Lung (tissue), 17 donors: ENCODE measurements at places on chromosomes 4 and X.

GRCh38 chr4:150336676-150337412, 245.1 kb upstream of the MAB21L2 start:
- DNase-seq: no peak

DNA sequence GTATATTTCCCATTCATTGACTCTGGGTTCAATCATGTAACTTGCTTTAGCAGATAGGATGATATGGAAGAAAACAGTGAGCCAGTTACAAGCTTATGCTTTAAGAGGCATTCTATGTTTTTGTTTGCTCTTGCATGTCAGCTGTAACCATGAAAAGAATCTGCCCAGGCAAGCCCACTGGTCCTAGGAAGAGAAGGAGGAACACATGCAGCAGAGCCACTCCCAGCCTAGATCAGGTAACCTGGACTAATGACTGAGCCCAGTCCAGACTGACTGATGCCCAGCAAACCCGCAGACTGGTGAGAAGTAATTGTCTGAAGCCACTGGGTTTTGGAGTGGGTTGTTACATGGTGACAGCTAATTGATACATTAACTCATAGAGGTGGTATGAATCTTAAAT, 167.9 kb downstream of the COL4A6 start:
- no peak for DNase-seq

GRCh38 chr4:76301068-76301774, 5.3 kb upstream of the STBD1 start:
- no peak for DNase-seq

DNA sequence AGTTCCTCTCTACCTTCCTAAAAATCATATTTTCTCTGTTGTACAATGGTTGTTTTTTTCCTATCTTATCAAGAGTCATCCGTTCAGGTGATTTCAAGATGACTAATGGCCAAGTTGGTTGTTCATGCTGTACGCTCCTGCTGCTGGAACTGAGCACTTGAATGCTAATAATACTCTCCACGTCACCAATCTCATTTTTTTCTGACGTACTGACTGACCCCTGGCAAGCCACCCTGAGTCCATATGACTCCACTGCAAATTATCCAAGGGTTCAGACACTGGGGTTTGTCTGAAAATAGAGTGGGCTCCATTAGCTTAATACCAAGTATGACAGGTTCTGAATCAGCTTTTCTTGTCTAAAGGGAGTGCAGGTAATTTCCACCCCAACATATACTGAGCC, 21.1 kb upstream of the GPR50 start:
- no peak for DNase-seq

DNA sequence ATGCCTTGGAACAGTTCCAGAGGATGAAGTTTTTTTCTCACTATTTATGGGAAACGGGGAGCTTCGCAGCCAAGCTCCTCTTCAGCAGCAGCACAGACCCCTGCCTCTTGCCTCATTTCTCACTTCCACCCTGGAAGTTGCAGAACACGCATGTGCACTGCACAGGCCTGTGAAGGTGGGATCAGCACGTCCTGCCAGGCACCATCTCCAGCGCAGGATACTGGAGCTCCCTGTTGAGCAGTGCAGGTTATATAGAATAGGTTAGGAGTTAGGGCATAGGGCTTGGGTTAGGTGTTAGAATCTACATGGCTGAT, 110.1 kb upstream of the CENPE start:
- DNase-seq: peak; percentile 34

- no peak for DNase-seq
Measured at GRCh38 chr4:4923201-4923600, 63.7 kb downstream of the MSX1 start.

DNA sequence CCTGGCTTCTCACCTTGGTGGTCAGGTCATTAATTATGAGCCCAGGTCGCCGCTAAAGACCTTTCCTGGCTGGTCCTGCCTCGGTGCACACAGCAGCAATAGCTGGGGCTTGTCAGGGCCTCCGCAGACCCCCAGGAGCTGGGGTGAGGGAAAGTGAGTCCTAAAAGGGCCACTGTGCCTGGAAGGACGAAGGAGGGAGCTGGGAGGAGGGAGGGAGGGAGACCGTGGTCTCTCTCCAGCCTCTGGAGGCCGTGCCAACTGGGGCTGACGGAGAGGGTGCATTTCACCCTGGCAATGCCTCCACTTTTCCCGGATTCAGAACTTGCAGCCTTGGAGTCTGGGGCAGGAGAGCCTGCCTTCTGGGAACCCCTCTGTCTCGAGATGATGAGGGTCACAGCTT, 60.4 kb downstream of the CRLF2 start:
- DNase-seq: no peak

- DNase-seq: no peak
Measured at GRCh38 chr4:111937368-111937767, 207.9 kb upstream of the FAM241A start.

DNA sequence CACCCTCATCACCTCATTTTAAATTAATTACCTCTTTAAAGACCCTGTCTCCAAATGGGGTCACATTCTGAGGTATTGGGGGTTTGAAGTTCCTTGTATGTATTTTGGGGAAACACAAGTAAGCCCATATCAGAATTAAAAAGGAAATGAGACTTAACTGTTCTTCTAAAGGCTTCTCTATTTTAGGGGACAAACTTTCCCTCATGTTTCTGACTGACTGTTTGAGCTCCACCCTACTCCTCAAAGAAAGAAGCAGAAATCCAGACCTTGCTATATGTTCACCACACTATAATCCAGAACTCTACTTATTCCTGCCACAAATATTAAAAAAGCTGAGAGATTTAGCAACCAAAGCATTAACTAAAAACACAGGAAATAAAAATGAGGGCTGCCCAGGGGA, 258.8 kb downstream of the ARHGAP24 start:
- no peak for DNase-seq

- DNase-seq: no peak
Measured at GRCh38 chr4:10750714-10751113, 66.1 kb upstream of the CLNK start.

DNA sequence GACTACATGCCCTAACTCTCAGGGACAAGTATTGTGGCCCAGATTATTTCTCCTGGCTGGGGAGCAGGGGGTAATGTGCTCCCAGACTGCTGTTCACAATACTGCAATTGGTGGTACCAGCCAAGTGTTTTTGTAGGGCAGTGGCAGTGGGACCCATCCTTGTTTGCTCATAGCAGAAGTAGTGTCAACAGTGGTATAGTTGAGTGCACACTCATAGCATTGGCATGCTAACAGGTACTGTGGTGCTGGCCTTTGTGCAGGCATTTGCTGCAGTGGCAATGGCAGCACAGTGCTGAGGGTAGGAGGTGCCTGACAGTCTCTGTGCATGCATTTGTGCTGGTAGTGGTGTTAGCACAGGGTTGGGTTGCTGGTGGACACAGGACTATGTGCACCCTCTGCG, 995.0 kb downstream of the SH3BGRL start:
- DNase-seq: no peak

- no peak for DNase-seq
Measured at GRCh38 chr4:25743971-25744370, 88.3 kb downstream of the SLC34A2 start.

DNA sequence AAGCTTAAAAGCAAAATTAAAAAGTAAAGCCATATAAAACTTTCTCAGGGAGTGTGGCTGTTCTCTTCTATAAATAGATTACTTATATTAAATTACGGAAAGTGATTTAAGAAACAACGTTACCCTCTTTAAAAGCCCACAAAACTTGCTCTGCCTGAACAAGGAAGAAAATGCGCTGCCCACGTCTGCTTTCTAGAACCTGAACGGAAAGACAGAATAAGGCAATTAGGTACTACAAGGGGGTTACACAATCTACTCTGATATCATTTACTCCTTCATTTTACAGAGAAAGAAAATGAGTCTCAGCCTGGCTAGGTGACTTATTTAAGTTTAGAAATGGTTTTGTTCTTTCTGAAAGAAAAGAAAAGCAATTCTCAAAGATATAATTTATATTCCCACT, 147.2 kb downstream of the RNF150 start:
- no peak for DNase-seq

GRCh38 chr4:86497131-86497530, 97.0 kb upstream of the PTPN13 start:
- no peak for DNase-seq

DNA sequence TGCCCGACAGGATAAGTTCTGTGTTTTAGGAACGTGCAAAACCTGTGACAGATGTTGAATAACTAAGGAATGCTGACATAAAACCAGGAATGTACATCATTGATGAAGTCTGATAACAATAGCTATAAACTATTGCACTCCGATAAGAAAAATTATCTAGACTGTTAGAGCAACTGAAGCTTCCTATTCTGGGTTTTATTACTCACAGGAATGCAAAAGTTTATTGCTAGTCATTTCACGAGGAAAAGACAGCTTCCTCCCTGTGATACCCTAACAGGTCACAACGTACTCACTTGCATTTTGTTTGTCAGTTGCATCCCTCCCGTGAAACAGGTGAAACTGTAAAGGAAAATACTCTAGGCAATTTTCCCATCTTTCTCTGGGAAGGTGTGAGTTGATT, 65.9 kb downstream of the CLDN22 start:
- DNase-seq: no peak

DNA sequence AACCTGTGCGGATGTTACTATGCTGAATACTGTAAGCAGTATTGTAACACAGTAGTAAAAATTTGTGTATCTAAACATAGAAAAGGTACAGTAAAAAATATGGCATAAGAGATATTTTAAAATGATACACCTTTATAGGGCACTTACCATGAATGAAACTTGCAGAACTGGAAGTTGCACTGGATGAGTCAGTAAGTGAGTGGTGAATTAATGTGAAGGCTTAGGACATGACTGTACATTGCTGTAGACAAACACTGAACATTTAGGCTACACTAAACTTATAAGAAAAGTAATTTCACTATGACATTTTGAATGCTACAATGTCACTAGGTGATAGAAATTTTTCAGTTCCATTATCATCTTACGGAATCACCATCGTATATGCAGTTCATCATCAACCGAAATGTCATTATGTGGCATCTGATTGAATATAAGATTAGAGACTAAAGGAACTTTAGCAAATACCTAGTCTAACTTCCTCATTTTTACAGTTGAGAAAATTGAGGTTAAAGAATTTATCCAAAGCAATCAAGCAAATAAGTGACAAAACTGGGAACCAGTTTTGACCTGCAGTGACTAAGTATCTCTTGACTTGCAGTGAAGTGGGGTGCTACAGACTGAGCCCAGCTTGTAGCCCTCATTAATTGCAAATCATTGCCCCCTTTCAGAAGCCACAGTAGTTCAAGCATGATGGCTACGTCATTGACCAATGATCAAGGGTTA, 55.3 kb downstream of the EGF start:
- no peak for DNase-seq

DNA sequence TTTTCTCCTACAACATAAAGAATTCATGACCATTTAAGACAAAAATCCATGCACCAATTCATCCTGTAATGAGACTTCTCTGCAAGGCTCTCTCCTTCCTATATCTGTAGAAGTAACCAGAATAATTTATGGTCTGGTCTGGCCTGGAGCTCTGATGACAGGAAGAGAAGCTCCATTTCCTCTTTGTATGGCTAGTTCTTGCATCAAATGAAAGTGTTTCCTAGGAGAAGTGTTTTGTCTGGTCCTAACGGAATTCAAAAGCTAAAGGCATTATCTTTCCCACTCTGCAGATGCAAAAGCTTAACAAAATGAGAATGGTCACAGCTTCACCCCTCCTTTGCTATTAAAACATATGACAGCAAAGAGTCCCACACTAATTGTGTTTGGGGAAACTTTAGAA, 55.1 kb downstream of the SPATA18 start:
- DNase-seq: no peak

- DNase-seq: no peak
Measured at GRCh38 chrX:23387550-23388184, 53.0 kb downstream of the PTCHD1 start.

- no peak for DNase-seq
Measured at GRCh38 chr4:82969414-82969813, 41.2 kb downstream of the LIN54 start.

DNA sequence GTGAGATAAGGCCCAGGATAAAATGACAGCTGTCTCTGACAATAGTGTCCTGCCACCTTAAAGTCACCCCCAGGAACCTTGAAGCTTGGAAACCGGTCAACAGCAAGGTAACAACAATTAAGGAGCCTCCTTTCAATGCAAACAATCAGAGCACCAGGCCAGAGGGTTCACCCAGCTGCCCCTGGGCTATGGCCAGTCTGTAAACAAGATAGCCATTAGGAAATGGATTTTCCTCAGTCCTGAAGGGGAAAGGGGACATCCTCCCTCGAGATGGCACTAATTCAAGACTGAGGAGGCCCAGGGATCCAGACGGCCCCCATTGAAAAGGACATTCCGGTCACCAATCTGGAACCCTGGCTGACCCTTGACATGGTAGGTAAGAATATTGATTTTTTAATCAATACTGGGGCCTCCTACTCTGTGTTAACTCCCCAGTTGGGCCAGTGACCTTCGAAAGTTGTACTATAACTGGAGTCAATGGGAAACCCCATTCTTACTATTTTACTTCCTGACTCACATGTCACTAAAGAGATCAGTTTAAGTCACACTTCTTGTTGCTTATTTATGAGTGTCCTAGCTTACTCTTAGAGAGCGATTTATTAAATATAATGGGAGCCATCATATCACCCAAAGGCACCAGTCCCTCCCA, 61.7 kb upstream of the CT45A1 start:
- no peak for DNase-seq

DNA sequence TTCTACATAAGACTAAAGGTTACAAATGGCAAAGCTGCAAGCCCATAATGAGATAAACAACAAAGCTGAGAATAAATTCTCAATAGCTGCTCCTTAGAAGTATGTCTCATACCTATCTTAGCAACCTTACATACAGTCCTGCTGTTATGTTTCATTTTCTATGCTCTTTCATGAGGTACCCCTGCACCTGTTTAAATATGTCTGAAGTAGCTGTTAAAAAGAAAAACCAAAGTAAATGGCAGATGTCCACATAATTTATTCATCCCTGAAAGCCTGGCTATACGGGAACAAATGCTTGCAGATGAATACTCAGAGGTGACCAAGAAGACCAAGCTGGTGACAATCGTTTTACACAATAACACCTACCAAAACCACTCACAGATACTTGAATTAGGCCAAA, 22.5 kb downstream of the PPA2 start:
- DNase-seq: no peak
